Upper lobe of left lung (tissue), 6 donors: ENCODE measurements at places on chromosomes 16 and 17.

DNA sequence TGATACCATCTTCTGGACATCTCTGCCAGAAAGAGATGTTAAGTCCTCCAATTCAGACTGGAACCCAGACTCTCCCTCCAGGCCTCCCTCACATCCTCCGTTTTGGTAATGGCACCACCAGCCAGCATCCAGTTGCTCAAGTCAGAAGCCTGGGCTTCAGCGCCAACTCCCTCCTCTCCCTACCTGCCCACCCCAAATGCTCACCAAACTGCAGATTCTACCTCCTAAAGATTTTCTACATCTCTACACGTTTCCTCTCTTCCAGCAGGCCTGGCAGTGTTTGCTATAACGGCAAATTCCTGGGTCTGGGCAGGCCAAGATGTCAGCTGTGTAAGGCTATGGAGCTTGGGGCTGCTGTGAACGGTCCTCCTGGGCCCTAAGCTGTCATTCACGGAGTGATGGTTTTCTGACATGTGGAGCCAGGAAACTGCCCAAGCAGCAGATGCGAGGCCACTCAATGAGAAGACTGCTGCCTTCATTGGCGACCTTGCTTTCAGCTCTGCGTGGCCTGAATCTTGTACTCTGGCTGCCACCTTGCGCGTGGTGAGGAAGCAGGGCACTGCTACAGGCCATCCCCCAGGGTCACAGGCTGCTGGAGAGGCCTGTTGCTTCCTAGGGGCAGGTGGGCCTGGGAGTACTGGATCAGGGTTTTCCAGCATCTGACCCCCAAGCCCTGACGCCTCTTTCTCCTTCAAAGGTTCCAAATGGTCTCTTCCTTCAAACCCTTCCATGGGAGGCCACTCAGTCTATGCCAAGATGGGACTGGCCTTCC, 37.7 kb downstream of the TBX4 start:
- DNase-seq: no peak

GRCh38 chr17:1039123-1039507, 42.2 kb downstream of the TIMM22 start:
- DNase-seq: no peak

DNA sequence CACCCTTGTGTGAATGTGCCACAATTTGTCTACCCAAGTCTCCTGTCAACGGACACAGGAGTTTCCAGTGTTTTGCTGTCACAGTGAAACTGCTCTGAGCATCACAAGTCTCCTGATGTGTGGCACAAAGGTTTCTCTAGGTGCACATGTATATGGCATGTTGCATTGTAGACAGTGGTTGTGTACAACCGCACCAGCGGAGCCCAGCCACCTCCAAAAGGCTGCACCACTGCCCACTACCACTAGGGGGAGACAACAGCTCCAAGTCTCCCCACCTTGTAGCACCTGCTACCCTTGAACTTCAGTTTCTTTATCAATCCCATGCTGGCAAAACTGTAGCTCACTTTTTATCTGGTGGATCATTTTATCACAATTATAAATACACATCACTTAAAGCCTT, 95.5 kb upstream of the ZNF469 start:
- DNase-seq: no peak

DNA sequence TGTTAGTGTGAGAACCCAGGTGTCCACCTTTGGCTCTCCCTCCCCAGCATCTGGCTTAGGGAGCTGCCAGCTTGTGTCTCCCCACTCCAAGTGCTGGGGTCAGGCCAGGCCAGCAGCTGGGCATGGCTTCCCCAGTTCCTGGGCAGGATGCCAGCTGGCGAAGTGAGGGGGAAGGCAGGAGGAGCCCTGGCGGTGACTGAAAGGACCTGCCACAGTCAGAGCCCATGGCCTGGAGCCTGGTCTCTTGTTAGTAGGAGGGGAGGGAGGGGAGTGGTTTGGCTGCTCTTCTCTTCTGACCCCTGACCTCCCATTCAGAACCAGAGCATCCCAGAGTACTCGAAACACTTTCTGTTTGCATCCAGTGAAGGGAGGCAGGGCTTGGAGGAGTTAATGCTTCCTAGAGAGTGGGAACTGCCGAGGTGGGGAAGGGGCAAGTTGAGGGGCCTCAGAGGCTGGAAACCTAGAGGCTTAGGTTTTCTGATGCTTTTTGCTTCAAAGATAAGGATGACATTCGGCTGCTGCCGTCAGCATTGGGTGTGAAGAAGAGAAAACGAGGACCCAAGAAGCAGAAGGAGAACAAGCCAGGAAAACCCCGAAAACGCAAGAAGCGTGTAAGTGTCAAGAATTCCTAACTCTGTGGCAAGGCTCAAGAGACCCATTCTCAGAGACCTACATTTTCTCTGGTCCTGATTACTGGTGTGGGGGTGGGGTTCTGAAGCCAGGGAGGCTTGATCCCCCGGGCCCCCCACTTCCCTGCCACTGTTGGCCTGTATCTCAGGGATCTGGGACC, 772 bp downstream of the CHD3 start:
- DNase-seq: peak; percentile 98

- DNase-seq: no peak
Measured at GRCh38 chr17:16866436-16866835, 105.5 kb downstream of the TNFRSF13B start.

DNA sequence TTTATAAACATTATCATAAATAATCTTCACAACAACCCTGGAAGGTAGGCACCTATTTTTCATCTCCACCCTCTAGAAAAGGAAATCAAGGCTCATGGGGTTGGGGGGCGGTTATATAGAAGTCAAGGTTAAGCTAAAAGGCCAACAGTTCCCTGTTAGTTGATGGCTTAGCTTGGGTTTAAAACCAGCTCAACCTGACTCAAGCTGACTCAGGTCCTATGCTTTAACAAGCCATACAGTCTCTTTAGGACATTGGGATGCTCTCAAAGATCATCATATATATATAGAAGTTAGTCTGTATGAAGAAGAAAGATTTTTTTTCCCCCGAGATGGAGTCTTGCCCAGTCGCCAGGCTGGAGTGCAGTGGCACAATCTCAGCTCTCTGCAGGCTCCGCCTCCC, 44.8 kb upstream of the MED13 start:
- no peak for DNase-seq

GRCh38 chr17:38616361-38616760, 10.6 kb upstream of the SRCIN1 start:
- DNase-seq: no peak
